ENCODE measurements at places on chromosomes 1 and 21.
A peak's percentile ranks its signal among the peaks of the same experiment; 100 is the strongest.

DNA sequence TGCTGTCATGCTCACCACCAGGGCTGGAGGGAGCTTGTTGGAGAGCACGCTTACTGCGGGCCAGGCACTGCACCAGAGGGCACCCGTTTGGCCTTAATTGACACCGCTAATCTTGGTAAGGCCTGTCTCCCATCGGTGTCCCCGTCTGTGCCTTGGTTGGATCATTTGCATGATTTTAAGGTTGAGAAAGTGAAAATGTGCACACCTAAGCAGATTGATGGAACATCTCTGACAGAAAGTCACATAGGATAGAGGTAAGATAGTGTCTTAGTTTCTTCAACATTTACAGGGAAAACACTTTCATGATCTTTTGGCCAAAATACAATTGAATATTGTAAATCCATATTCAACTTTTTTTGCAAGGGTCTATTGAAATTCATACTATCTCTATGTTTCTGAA, 255.5 kb downstream of the KCNJ6 start:
- DNase-seq: no peak

- DNase-seq: no peak
Measured at GRCh38 chr1:233040494-233040893, 90.1 kb downstream of the NTPCR start.

- no peak for DNase-seq
Measured at GRCh38 chr1:9630331-9631111, 21.0 kb upstream of the PIK3CD start.

DNA sequence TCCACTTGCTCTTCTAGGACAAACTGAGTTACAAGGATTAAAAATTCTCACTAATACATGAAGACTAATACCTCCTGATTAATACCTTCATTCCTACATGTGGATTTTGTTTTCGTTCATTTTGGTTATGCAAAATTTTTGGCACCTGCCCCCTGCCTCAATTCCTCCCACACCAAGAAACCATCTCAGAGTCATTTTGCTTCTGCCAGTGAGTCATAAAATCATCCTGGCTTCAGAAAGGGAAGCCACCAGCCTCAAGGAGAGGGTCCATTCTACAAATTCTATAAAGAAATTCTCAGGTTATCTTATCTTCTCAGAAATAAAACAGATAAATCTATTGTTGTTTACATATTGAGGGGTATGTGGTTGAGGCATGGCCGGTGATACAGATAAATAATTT, 103.2 kb upstream of the COA6 start:
- no peak for DNase-seq

DNA sequence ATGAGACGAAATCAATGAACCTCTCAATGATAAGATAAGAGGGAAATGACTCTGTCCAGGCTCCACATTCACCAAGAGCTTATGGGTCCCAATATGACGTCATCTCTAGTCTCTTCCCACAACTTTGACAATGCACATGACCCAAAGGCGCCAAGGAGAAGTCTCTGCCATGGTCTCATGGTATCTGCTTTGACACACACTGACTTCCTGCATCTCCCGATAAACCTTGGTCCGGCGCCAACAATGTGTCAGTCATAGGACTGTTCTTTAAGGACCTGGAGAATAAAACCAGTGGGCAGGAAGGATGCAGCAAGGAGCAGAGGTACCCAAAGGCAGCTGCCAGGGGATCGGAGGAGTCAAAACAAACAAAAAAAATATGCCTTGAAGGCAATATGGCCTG, 46.9 kb upstream of the TMEM51 start:
- DNase-seq: no peak

- no peak for DNase-seq
Measured at GRCh38 chr1:240309769-240310168, 218.1 kb downstream of the FMN2 start.

GRCh38 chr1:180299479-180300221, 69.6 kb downstream of the LHX4 start:
- DNase-seq: no peak

- DNase-seq: no peak
Measured at GRCh38 chr1:190322274-190322673, 155.4 kb downstream of the BRINP3 start.

GRCh38 chr1:207831517-207832327, 79.2 kb downstream of the CD34 start:
- no peak for DNase-seq

GRCh38 chr21:45611296-45611695, 32.2 kb upstream of the PCBP3 start:
- no peak for DNase-seq

DNA sequence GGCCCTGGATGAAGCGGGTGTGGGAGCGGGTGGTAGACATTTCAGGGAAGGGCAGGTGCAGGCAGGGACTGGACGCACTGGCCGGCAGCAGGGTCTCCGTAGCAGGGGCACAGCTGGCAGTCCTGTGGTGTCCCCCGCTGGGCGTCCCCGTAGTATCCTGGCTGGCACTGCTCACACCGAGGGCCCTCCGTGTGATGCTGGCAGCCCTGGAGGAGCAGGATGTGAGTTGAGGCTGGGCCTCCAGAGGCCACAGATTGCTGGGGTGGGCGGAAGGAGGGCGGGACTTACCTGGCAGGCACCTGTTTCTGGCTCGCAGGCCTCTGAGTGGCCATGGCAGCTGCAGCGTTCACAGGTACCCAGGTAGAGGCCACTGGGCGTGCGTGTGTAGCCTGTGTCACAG, 62.3 kb downstream of the LDLRAD2 start:
- no peak for DNase-seq

GRCh38 chr1:89269277-89269676, 3.4 kb downstream of the GBP5 start:
- DNase-seq: peak; percentile 38

DNA sequence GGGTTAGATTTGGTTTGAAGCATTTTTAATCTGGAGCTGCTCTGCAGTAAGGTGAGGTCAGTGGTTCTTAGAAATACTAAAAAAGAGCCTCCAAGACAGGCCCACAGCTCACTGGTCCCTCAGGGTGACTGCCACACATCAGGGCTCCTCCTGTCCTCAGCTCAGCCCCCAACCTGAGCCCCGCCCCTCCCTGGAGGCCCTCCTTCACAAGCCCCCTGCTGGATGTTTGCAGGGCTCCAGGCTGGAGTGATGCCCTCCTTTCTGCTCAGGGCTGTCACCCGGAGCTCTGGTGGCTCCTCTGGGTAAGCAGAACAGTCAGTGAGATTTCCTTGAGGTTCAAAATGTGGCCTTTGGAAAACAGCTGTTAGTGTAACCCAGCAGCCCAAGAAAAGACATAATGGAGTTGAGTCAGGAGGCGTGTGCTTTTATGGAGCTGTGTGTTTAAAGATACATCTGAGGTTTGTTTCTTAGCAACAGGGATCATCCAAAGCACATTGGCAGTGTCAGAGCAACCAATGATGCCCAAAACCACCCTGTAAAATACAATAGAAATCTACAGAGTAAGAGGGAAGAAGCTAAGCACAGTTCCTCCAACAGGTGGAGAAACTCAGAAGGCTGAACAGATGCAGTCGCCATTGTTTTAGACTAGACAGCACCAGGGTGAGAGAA, 21.4 kb downstream of the STUM start:
- no peak for DNase-seq

- no peak for DNase-seq
Measured at GRCh38 chr1:203906932-203907331, 45.5 kb downstream of the SNRPE start.

- no peak for DNase-seq
Measured at GRCh38 chr1:23039308-23039826, 20.1 kb downstream of the KDM1A start.

GRCh38 chr1:230280054-230280795, 145.9 kb downstream of the PGBD5 start:
- no peak for DNase-seq

DNA sequence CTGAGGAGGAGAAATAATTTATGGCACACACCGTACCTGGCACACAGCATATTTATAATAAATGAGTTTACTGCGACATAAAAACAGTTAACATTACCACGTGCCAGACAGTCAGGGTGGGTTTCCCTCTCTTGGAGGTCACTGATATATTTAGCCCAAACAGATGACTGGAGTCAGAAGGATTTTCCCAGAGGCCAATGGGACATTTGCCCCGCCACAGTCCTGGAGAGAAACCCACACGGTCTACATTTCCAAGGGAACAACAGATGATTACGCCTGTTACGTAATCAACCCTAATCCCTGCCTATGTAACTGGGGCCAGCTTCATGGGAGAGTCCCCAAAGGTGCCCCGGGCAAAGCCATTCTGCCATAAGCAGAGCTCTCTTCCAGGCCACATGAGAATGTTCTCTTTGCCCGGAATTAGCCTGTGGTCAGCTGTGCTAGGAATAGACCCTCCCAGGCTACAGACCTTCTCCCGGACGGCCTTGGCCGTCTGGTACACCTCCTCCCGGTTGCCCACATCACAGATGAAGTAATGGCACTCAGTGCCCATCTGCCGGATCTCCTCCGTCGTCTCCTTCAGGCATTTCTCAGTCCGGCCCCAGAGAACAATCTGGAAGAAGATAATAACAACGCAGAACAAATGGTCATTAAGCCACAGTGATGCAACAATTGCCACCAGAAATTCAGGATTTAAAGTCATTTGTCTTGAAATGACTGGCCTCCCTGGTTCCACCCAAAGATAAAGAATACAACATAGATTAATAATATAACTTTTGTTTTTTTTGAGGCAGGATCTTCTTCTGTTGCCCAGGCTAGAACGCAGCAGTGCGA, 37.7 kb downstream of the DHRS3 start:
- DNase-seq: no peak

DNA sequence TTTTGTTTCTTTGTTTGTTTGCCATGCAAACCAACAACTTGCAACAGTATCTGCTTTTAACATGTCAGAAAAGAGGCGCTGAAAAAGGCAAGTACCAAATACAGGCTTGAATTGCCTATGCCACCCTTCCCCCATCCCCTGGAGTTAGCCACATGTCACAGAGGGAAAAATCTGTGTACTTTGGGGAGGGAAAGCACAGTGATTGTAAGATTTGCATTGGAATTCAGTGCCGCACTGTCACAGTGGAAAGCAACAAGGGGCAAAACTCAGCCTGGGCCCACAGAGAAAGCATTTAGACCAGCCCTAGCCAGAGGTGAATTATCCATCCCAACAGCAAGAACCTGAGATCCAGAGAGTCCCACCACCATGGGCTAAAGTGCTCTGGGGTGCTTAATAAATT, 52.4 kb upstream of the ACADM start:
- DNase-seq: no peak

GRCh38 chr1:18511149-18511873, 30.6 kb downstream of the KLHDC7A start:
- no peak for DNase-seq

- DNase-seq: no peak
Measured at GRCh38 chr1:11610629-11611180, 43.5 kb downstream of the FBXO2 start.

DNA sequence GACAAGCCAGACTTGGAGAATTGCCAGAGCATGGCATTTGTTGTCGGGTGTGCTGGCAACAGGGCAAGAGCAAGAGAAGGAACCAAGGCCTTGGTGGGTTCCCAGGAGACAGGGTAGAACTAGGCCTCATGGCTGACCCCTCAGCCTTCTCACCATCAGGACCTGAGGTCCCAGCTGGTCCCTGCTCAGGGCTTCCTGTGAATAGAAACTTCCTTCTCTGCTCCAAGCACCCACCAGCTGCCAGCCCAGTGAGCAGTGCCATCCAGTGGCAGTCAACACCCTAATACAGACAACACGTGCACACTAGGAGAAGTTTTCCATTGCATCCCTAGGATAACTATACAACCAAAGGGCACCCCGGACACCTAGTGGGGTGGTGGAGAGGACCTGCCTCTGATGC, 22.8 kb downstream of the S100A6 start:
- DNase-seq: no peak

DNA sequence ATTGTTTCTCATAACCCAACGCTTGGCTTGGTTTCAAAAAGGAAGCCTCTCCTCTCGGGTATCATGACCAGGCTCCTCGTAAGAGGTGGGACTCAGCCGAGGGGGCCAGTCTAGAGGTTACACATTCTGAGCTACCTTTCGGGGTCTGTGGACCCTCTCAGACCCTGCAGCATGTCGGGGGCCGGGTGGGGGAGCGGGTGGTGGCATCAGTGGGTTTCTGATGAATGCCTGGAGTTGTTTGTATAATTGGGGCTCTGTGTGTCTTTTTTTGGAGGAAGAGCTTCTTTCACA, 229.3 kb downstream of the CAMTA1 start:
- DNase-seq: no peak

DNA sequence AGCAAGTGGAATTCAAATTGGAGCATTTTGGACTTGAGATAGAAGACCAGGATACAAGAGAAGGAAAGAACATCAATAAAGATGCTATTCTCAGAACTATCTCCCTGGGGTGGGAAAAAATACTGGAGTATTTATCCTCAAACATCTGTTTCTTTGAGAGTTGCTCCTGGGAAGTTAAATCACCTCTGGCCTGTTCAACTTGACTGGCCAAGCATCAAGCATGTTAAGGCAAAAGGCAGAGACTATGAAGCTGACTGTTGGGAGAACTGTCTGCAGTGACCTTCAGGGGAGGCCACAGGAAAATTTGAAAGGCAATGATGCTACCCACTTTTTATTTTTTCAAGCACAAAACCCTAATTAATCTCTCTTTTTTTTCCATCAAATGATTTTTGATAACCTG, 239.0 kb downstream of the NTNG1 start:
- DNase-seq: no peak

DNA sequence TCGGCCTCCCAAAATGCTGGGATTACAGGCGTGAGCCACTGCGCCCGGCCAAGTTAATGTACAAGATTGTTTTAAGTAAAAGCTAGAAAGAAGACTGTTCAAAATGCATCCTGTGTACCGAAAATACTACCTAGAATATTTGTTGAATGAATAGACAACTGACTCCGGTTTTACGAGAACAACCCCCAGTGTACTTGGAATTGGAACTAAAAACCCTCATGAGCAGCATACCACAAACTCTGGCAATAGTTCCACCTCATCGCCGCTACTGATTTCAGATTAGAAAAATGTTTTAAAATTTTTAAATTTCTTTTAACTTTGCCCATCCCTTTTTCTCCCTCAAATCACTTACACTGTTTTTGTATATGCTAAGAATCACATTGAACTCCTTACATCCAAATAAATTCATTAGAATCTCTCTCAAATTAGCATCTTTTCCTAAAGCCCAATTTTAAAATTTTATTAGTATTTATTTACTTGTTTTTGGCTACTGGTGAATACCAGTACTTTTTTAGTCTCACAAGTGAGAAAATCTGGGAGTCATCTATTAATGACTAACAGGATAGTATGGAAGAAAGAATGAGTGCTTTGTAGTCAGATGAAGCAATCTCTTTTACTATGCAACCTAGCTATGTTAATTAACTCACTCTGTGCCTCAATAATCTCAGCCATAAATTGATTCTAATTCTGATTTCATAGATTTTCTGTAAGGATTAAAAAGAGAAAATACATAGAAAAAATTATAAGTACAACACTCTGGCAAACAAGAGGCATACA, 95.1 kb downstream of the GPATCH2 start:
- DNase-seq: no peak

- no peak for DNase-seq
Measured at GRCh38 chr1:100573960-100574359, 36.0 kb downstream of the GPR88 start.

- no peak for DNase-seq
Measured at GRCh38 chr1:155555915-155556314, 6.7 kb downstream of the ASH1L start.
